ENCODE measurements at places on chromosomes 3 and 15.

DNA sequence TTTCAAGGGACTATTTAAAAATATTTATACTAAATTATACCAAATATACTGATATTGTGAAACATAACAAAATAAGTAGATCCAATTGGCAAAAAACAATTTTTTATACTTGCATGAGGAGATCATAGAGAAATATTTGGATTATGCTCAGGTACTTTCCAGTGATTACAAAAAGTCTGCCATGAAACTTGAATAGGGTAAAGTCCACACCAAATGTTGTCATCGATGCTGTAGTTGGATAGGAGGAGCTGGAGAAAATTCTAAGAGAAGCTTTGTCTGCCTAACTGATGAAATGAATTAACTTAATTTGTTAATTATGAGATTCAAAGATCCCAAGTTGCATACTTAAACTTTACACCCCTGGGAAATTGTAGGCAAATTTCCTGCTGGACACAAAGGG, 93.3 kb downstream of the SI start:
- H3K4me3 ChIP-seq = no peak overlapping the region
- no peak overlapping the region for H3K27ac ChIP-seq
- H3K27me3 ChIP-seq = no peaks in the 10 kb centered on the region

GRCh38 chr15:60695713-60696522, 217.0 kb upstream of the ICE2 start:
- no peaks in the 10 kb centered on the region for H3K4me1 ChIP-seq
- H3K4me3 ChIP-seq = no peak overlapping the region
- no peak overlapping the region for H3K27ac ChIP-seq
- no peak for ATAC-seq

GRCh38 chr3:48034000-48034516, 17.8 kb upstream of the MAP4 start:
- H3K27ac ChIP-seq = peak overlapping the region; percentile 58
- peaks cover 94% of the 10 kb centered on the region for H3K4me1 ChIP-seq
- H3K27me3 ChIP-seq = no peaks in the 10 kb centered on the region

- H3K4me3 ChIP-seq = no peak overlapping the region
- no peaks in the 10 kb centered on the region for H3K27me3 ChIP-seq
- H3K27ac ChIP-seq = peak overlapping the region; percentile 32
These were observed 41.5 kb downstream of the ABHD17C start for GRCh38 chr15:80736560-80736959.

DNA sequence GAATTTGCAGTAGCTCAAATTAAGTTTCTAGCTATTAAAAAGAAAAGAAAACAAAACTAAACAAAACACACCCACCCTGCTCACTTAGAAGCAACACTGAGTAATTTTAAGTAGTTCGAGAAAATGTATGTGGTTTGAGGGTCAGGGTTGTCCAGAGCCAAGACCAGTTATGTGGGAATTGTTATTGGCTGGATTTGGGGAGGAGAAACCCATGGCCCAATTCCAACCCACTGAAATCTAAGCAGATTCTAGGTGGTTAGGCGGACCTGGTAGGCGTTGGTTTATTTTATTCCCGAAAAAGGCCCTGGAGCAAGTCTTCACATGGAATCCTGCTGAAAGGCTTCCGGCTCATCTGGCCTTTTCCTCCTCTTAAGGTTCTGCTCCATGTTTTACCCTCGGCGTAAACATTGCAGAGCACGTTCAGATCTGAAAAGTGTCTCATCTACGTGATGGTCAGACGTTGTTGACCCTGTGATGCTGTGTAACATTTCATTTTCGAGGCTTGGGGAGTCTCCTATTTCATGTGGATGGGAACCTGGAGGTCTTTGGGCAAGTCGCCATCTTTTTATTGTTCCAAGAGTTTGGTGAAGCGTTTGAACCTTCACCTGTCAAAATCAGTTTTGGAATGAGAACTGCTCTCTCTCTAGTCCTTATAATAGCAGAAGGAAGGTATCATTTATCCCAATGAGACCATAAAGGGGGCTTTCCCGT, 64.0 kb downstream of the FLNB start:
- H3K4me3 ChIP-seq = no peak overlapping the region
- H3K36me3 ChIP-seq = no peaks in the 10 kb centered on the region
- H3K4me1 ChIP-seq = peaks cover 82% of the 10 kb centered on the region

- no peaks in the 10 kb centered on the region for H3K27me3 ChIP-seq
- peaks cover 4% of the 10 kb centered on the region for H3K4me1 ChIP-seq
- H3K27ac ChIP-seq = peak overlapping the region; percentile 85
- no peak overlapping the region for H3K4me3 ChIP-seq
- no peak for ATAC-seq
These were observed 148.9 kb downstream of the GREM1 start for GRCh38 chr15:32866454-32867312.
